CD4-positive, alpha-beta T cell treated with Interleukin-10 for 1 hour (primary cell): ENCODE measurements at places on chromosomes 12 and 14.

GRCh38 chr12:53046655-53047220 is 3.1 kb upstream of the TNS2 start:
- DNase-seq = no peak

DNA sequence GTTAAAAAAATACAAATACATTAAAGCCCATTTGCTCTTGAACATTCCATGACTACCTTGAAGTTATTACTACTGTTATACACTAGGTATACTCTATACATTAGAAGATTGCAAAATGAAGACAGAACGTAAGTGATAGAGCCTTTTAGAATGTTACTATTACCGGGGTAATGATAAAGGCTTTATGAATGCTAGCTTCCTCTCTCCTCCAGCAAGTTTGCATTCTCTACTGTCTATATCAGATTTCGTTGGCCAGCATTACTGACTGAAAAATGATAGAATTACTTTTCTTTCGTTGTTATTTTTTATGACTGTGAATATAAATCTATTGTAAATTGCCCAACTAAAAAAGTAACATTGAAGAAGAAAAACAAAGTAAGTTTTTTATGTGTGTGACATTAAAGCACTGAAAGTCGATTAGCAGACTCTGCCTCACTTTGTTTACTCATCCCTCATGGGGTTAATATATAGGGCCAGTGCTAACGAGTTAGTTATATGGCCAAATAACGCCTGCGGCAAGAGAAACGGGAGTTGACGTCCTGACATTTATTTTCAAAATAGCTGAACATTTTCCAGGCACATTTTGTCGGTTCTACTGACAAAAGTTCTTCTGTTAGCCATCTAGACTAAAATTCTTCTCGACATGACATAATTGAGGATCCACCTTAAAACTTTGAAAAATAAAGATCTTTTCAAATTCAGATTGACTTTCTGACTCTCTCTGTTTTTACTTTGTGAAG is 163.8 kb upstream of the KITLG start:
- no peak for DNase-seq

DNA sequence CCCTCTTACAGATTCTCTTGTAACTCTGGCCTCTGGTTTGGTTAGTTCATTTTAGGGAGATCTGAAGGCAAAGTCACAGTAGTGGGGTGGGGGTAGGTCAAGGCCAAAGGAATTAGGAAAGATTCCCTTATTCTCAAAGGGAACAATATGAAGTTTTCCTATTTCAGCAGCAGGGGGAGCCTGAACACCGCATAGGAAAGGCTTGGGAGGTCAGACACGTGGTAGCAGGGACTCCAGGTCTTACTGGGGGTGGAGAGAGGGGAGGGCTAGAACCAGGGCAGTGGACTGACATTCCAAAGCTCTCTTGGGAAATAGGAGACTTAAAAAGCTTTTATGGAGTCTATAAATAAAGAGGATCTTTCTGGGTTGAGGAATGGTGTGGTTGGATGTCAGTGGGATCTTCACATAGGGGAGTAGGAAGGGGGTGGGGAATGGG is 1.3 kb downstream of the ZC3H10 start:
- peak; percentile 80 for DNase-seq

GRCh38 chr14:81211844-81212243 is 8.9 kb downstream of the GTF2A1 start:
- peak; percentile 57 for DNase-seq

DNA sequence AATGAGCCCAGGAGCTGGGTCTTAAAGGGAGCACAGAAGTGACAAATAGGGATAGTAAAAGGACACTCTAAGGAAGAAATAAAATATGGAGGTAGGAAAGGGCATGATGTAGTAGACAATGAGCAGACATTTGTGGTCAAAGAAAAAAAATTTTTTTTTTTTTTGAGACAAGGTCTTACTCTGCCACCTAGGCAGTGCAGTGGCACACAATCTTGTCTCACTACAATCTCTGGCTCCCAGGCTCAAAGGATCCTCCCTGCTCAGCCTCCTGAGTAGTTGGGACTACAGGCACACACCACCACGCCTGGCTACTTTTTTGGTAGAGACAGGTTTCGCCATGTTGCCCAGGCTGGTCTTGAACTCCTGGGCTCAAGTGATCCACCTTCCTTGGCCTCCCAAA is 8.5 kb downstream of the FKBP3 start:
- no peak for DNase-seq

GRCh38 chr12:43118881-43119280 is 433.1 kb downstream of the ADAMTS20 start:
- no peak for DNase-seq

- no peak for DNase-seq
These were observed 108.6 kb upstream of the FZD10 start for GRCh38 chr12:130053651-130054069.

- no peak for DNase-seq
These were observed 17.7 kb downstream of the SMCO2 start for GRCh38 chr12:27464220-27464554.

- DNase-seq = no peak
These were observed 56.7 kb upstream of the AEBP2 start for GRCh38 chr12:19382563-19382962.

- no peak for DNase-seq
These were observed 64.4 kb downstream of the ADGRD1 start for GRCh38 chr12:131018019-131018620.

GRCh38 chr14:49796025-49796424 is 28.1 kb downstream of the KLHDC2 start:
- DNase-seq = no peak

GRCh38 chr12:18430425-18431048 is 169.2 kb downstream of the PIK3C2G start:
- no peak for DNase-seq

DNA sequence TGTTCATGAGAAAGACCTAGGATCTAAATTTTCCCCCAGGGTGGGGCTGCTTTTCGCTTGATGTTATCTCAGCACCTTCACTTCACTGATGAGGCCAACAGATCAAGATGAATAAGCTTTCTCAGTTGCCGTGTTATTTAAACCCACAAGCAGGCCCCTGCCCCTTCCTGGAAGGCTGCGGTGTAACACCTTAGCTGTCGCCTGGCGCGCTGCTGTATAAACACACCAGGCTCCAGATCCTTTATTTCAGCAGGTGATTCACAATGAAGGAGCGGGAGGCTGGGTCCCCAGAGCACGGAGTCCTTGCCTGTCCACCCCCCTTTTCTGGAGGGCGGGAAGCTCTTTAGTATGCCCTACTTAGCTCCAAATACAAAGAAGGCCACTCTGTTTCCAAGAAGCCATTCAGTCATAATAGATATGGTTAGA is 515.4 kb downstream of the FUT8 start:
- peak; percentile 85 for DNase-seq

DNA sequence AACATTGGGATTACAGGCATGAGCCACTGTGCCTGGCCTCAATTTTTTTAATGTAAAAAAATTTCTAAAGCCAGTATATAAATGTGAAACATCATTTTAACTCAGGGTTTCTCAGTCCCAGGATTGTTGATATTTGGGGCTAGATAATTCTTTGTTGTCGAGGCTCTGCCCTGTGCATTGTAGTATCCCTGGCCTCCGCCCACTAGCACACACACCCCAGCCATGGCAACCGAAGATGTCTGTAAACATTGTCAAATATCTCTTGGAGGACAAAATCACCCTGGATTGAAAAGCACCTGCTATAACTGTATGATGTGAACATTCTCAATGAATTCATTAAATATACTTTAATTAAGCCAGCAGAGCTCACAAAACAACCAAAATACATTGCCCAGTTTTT is 8.4 kb upstream of the CIT start:
- DNase-seq = no peak

- DNase-seq = no peak
These were observed 140.3 kb downstream of the SLC38A6 start for GRCh38 chr14:61121355-61121787.

GRCh38 chr12:28065889-28066630 is 93.5 kb upstream of the PTHLH start:
- no peak for DNase-seq

- DNase-seq = no peak
These were observed 4.4 kb downstream of the AACS start for GRCh38 chr12:125069616-125070015.

GRCh38 chr14:32059702-32060101 is 17.4 kb upstream of the ARHGAP5 start:
- no peak for DNase-seq

GRCh38 chr14:23129759-23130316 is 10.8 kb upstream of the CEBPE start:
- DNase-seq = no peak

- peak; percentile 43 for DNase-seq
These were observed 164.6 kb upstream of the PARP11 start for GRCh38 chr12:4037747-4038312.

- DNase-seq = peak; percentile 67
These were observed 34.7 kb downstream of the CCDC92 start for GRCh38 chr12:123937707-123938591.

GRCh38 chr14:35223927-35224326 is 68.3 kb upstream of the PSMA6 start:
- DNase-seq = no peak

DNA sequence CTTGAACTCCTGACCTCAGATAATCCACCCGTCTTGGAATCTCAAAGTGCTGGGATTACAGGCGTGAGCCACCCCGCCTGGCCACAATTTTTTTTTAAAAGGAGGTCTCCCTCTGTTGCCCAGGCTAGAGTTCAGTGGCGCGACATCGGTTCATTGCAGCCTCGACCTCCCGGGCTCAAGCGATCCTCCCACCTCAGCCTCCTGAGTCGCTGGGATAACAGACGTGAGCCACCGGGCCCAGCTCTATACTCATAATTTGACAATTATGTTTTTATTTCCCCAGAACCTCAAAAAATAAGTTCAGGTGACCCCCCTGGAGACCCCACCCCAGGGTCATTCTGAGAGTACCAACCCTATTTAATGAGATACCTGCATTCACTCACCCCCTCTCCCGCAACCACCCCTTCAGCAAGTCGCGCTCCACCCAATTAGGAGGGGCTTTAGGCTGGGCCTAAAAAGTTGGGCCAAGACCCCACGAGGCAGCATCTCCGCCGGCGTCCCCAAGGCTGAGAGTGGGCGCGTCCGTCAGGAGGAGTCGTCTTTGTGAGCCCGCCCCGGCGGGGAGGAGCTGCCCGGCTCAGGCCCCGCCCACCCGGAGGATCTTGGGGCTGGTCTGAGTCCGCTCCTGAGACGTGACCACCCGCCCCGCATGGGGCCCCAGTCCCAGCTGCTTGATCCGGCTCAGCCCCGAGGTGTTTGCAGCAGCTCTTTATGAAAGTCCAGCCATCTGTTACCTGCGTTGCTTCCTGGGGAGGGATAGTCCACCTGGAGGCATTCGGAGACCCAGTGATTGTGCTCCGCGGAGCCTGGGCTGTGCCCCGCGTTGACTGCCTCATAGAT is at the start of gene ANKRD33:
Gene ANKRD33 (plus strand): TSS at position 628 of the 840 bp plus-strand sequence. CDS start 84 bp downstream, at position 712.
- DNase-seq = no peak

DNA sequence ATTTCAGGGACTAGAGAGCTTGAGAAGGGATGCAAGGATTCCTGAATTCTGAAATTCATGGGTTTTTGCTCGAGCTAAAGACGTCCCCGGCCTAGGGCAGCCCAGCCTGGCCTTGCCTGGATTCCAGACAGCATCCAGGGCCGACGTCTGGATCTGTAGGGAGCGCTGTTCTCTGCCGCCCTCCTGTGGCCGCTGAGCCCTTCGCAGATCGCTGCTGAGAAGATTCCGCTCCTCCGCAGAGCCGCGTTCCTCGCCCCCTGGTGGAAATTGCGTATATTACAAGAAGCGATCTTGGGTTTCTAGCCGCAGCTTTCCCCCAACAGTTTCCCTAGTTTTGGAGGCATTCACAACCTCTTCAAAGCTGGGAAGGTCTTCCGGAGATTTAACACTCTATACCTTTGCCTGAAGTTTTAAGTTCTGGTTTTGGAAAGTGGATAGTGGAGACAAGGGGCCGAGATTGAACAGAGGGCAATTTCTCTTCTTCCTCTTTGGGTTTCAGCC is 5.1 kb downstream of the CISTR start:
- peak; percentile 88 for DNase-seq

DNA sequence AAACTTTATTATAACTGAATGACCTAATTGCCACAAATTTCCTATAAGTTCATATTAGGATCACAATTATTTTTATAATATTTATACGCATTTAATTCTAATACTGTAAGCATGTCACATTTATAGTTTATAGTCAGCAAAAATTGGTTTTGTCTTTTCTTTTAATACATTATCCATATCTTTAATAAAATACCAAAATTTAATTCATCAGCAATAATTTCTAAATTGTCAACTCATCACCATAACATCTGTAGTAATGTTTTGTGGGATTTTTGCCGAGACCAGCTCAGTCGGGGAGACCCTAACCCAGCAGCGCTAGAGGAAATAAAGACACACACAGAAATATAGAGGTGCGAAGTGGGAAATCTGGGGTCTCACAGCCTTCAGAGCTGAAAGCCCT is 254.2 kb downstream of the KIF21A start:
- DNase-seq = no peak

GRCh38 chr14:36952689-36953088 is 219.7 kb downstream of the SLC25A21 start:
- no peak for DNase-seq

DNA sequence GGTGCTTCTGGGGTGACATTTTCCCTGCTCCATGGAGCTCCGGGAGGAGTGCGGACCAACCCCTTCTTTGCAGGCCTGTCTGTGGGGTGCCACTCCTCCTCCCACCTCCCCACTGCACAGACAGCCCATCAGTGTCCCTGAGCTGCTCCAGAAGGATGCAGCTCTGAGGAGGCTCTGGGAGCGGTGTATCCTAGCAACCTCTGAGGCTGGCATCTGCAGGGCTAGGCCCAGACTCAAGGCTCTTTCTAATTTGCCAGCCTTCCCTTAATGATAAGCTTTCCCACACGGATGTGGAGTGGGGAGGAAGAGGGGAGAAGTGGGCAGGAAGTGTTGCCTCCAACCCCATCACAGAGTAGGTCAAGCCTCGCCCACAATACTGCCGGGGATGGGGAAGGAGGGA is 59.7 kb downstream of the CALM1 start:
- DNase-seq = no peak

DNA sequence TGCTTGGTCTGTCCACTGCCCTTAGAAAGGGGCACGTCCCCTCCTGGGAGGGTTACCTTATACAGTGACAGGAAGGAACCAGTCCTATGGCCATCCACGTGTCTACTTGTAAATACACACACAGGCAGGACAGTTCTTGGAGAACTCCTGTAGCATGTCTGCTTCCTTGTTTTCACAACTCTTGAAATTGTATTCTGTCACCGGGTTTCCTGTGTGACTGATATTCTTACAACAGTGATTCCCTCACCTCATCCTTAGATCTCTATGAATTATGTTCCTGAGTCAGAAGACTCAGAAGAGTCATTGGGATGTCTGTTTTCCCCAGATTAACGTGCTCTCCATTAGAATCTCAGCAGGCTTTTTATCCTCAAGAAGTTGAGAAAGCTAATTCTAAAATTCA is 44.1 kb upstream of the DYNC1H1 start:
- DNase-seq = no peak

- DNase-seq = no peak
These were observed 9.2 kb downstream of the MLH3 start for GRCh38 chr14:75042035-75042434.

DNA sequence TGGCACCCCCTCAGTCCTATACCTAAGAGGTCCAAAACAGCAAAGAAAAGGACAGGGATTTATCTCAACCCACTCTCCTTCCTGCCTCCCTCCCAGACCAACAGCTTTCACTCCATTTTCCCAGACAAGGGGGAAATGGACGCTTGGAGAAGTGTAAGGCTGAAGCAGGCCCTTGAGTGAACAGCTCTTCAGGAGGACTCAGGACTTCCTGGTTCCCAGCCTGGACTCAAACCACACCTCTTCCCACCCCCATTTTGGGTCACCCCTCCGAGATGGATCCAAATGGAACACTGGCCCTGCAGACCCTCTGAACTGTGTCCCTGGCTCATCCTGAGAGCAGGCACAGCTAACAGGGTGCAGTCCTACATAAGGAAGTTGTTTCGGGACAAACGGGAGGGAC is 2.7 kb downstream of the KMT2D start:
- no peak for DNase-seq
